ENCODE measurements at places on chromosomes 1 and 21.

DNA sequence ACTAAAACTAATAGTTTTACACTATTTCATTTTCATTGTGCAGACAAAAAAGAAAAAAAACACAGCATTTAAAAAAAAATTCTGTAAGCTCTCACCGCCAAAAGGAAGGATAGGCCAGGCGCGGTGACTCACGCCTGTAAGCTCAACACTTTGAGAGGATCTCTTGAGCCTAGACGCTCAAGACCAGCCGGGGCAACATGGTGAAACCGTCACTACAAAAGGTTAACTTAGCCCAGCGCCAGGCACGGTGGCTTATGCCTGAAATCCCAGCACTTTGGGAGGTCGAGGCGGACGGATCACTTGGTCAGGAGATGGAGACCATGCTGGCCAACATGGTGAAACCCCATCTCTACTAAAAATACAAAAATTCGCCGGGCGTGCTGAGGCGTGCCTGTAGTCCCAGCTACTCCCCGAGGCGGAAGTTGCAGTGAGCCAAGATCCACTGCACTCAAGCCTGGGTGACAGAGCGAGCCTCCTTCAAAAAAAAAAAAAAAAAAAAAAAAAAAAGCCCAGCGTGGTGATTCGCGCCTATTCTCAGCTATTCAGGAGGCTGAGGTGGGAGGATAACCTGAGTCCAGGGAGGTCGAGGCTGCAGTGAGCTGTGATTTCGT lies 14.3 kb upstream of the SPEN start:
- H3K4me3 ChIP-seq, result peak overlapping the region; percentile 97
- peaks cover 11% of the 10 kb centered on the region for H3K27me3 ChIP-seq
- no peak for DNase-seq
- H3K27ac ChIP-seq, result peak overlapping the region; percentile 28
- peaks cover 4% of the 10 kb centered on the region for H3K4me1 ChIP-seq

DNA sequence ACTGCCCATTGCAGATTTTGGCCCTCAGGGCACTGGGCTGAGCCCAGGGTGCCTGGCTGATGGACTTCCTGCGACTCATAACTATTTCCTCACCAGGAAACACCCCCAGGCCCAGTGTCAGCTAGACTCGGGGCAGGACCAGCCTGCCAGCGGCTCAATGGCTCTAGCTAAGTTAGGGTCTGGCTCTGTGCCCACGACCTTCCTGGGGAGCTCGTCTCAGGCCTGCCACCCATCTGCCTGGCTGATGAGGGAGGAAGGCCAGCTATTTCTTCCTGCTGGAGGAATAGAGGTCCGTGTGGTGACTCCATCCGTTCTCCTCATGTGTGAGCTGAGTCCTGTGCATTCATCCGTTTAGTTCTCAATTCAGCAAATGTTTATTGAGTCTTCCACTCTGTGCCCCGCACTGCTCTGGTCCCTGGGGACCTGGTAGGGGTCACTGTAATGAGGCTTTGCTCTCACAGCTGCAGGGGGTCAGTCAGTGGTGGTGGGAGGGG lies 44.5 kb downstream of the KIRREL1 start:
- DNase-seq, result no peak
- H3K27ac ChIP-seq, result no peak overlapping the region
- H3K4me1 ChIP-seq, result peaks cover 28% of the 10 kb centered on the region
- no peaks in the 10 kb centered on the region for H3K27me3 ChIP-seq

DNA sequence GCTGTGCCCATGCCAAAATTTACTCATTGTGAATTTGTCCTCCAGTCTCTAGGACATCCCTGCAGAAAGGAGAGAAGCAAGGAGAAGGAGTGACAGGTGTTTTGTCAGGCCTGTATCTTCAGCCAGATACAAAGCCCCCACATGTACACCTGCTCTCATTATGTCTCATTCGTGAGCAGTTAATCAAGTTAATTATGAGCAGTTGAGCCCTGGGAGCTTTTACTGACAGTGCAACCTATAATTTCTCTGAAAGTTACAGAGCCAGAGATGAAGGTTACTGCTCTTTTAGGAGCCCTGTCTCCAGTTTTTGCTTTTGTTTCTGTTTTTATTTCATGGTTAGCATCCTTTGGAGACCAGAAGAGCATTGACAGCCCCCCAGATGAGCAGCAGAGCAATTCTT lies 5.0 kb upstream of the ILDR2 start:
- no peak overlapping the region for H3K27ac ChIP-seq
- no peaks in the 10 kb centered on the region for H3K36me3 ChIP-seq
- no peaks in the 10 kb centered on the region for H3K4me1 ChIP-seq
- no peak for DNase-seq
- peaks cover 10% of the 10 kb centered on the region for H3K27me3 ChIP-seq

DNA sequence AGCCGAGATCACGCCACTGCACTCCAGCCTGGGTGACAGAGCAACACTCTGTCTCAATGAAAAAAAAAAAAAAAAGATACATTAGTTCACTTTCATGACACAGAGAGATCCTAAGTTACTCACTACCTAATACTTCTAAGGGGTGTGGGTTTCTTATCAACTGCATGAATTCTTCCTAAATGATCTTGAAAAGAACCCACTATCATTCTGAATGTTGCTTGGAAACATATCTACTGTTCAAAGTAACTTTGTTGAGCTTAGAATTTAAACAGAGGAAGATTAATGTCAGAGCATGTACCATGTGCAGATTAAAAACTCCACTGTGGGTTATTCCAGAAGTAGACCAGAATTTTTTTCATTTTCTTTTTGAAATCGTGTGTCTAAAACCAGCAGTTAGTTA lies 241.5 kb downstream of the LTN1 start:
- H3K36me3 ChIP-seq, result no peaks in the 10 kb centered on the region
- no peak overlapping the region for H3K4me3 ChIP-seq
- no peaks in the 10 kb centered on the region for H3K4me1 ChIP-seq
- H3K27ac ChIP-seq, result no peak overlapping the region
